Hindlimb muscle (tissue), 1 donor: ENCODE measurements at places on chromosomes 5 and 9. TPM values are rescaled to one million over a fixed set of nuclear protein-coding genes. Genes with fewer than 3 reads are reported as not detected.

GRCh38 chr5:11293523-11293922 is 532.5 kb upstream of the DAP start:
- DNase-seq, result no peak

PIP5K1B gene
- polyA plus RNA-seq, result 1.7 TPM

TMEM171 gene
- polyA plus RNA-seq, result 0.88 TPM

ZNF454 gene
- polyA plus RNA-seq, result 3.1 TPM

DNA sequence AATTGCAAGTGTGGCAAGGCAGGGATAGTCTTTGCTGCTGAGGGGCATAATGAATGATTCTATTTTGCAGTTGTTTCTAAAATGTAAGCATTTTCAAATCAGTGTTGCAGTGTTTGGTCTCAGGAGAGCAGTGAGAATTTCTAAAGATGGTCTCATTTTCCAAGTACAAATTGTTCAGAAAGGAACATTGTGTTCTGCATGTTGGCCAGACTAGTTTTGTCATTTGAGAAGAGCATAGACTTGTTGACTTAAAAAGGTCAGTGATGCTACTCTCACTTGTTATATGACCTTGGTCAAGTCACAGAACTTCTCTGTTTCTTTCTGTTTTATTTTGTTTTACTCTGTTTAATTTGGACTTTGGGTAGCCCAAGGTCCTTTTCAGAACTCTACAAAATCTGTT is 344.6 kb downstream of the OSTF1 start:
- no peak for DNase-seq

DNA sequence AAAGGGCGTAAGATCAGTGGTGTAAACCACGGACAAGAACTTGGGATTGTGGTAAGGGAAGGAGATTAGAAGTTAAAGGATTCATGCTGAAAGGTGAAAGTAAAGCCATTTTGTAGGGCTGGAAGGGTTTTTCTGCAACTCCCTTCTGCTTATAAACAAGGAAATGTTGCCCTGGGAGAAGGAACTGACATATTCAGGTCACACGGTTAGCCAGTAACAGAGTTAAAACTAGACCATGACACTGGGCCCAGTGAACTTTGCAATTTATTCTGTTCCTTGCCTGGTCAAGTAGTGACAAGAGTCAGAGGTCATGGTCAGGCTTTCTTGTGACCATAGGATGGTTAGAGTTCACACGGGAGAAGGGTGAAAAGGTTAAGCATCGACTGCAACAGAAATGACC is 323.3 kb downstream of the DMRT2 start:
- no peak for DNase-seq

RGS3 gene
- polyA plus RNA-seq, result 44.8 TPM

DNA sequence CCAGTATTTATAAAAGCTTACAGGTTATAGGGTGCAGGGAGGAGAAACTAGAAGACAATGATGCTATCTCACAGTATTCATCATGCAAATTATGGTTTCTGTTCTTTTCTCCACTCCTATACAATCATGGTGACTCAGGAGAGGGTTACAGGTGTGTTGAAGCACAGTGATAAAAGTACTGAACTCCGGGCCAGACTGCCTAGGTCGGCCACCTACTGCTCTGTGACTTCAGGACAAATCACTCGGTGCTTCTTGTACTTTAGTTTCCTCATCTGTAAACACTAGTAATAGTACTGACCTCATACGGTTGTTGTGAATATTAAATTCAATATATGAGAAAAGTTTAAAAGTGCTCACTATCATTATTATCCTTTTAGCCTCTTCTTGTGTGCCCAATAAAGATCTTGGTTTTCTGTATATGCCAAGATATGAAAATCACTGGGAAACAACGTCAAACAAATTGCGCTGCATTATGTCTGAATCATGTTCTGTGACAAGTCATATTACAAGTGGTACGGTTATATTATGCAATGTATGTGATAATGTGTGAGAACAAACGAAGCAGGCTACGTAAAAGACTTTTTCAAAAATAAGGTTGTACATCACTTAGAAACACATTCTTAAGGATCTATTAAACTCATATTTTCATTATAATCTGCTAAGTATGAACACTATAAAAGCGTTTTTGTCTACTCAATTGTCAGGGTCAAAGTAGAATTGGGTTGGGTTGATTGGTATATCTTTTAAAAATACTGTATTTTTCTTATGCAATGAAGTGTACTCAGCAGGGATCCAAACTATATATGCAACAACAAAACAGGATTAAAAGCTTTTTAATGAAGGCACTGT is 153.3 kb downstream of the EFNA5 start:
- no peak for DNase-seq

GRCh38 chr5:146641941-146642340 is 126.0 kb upstream of the GPR151 start:
- DNase-seq, result no peak

GRCh38 chr5:143225511-143225910 is 178.0 kb downstream of the NR3C1 start:
- no peak for DNase-seq

DNA sequence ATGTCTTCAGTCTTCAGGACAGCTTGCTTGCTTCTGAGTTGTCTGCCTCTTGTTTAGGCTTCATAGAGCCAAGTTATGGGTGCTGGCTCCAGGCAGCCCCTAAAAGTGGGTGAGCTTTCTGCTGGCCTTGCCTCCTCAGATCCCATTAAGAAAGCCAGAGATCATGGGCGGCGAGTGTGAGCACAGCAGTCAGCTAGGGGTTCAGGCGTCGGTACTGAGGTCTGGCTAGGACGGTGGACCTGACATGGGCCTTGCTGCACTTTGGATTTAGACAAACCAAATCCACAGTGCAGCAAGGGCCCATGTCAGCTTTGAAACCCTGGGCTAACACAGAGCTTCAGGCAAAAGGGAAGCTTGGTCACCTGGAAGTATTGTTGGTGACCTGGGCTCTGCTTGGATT is 17.6 kb downstream of the PSAT1 start:
- no peak for DNase-seq

GRCh38 chr5:40477856-40478546 is 201.7 kb upstream of the PTGER4 start:
- DNase-seq, result no peak

LECT2 gene
- polyA plus RNA-seq, result not detected

DNA sequence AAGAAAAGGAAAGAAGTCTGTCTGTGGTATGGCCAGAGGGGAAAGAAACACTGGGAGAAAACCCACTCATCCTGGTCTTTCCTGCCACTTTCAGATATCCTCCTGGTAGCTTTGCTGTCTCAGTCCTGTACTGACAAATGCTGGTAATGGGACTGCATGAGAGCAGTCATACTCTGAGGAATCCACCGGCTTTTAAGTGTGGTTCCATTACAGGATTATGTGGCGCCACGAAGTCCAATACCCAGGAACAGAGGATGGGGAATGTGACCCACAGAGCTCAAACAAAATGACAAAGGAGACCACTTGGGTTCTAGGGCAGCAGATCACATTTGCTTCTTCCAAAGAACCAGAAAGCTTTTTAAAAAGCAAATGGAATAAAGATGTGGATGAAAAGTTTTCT is 26.3 kb upstream of the FBP1 start:
- no peak for DNase-seq

DNA sequence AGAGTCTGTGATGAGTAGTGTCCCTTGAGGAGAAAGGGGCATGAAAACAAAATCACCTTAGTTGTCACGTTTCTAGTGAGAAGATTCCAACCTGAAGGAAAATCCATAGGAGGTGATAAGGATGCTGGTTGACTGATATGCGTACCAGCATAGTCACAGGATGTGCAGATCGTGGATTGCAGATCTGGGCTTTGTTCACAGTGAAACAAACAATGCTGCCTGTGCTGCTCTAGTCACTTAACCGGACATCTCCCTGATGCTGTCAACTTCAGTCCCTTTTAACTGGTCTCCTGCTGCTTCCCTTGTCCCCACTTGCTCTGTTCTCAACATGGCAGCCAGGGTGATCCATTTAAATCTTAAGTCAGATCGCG is 89.7 kb downstream of the IQGAP2 start:
- no peak for DNase-seq

ADAMTSL2 gene
- polyA plus RNA-seq, result 4.0 TPM

GRCh38 chr9:36997414-36997813 is 36.7 kb downstream of the PAX5 start:
- DNase-seq, result no peak

GRCh38 chr5:168401880-168402279 is 84.4 kb upstream of the RARS1 start:
- no peak for DNase-seq

BRD3 gene
- polyA plus RNA-seq, result 89.1 TPM

DNA sequence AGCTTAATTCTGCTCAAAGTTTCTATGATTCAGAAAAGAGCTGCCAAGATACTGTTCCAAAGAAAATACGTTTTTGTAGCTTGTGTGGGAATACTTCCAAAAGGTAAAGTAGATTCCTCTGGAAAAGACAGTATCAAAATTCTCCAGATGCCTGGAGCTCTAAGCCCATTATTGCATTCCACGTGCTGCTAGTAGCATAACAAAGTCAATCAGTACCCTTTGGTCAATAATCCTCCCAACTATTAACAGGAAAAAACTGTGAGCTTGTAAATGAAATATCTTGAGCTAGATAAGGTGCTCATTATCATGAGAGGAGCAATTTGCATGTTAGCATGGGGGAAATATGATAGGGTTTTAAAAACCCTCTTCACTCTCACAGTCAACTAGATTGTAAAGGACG is 229.5 kb upstream of the TYRP1 start:
- DNase-seq, result no peak

GRCh38 chr5:77425998-77426659 is 66.0 kb downstream of the WDR41 start:
- DNase-seq, result no peak
